Right ventricle myocardium inferior (tissue), 1 donor: ENCODE measurements at places on chromosomes 3 and 15.

GRCh38 chr3:169171739-169172138 is 491.8 kb downstream of the MECOM start:
- DNase-seq: no peak

DNA sequence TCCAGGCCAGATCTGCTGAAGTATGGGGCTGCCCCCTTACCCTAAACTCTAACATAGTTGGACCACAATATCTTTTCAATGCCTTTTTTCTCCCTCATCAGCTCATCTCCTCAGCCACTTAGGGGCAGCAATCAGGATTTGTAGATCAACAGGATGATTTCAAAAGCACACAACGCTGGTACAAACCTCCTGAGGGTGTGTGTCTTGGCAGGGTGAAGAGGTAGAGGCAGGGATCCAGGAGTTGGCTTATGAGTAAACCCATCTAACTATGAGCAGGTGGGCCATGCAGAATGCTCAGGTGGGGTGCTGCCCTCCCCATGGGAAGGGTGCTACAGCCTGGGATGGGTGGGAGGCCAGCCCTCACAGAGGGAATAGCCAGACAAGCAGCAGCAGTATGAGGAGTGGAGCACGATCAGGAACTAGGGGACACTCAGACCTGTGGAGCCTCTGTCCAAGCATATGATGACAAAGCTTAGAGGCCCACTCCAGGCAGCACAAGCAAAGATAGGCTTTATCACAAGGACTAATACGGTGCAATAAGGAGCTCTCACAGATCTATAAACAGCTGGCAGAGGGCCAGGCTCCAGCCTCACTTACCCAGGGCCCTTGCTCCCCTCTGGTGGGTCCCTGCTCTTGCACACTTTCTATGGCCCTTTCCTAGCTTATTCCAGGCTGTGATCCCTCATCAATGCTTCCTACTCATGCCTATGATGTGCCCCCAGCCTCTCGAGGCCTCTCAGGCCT is 32.2 kb downstream of the IL20RB start:
- no peak for DNase-seq

DNA sequence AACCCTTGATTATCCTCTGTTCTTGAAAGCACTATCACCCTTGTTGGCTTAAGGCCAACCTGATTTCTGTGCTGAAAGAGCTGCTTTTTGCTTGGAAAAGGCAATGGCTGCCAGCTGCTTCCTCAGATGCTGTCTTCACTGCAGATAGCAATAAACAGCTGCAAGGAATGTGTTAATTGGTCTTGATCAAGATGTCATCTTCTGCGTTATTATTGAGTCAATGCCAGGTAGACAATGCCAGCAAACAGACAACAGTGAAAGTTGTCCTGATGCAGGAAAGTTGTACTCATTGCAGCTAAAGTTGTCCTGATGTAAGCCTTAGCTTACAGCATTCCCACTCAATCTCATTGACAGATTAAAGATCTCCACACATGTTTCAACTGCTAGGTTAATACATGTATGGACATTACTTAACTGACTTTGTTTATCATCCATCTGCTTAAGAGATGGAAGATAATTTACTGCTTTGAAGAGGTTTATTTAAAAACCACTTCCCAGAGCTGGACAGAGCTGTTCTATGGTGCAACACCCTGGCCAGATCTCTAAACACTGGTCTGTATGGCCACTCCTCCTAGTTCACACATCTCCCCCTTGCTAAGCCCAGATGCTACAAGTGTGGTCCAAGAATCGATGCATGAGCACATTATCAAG is 251.0 kb upstream of the MCTP2 start:
- no peak for DNase-seq

DNA sequence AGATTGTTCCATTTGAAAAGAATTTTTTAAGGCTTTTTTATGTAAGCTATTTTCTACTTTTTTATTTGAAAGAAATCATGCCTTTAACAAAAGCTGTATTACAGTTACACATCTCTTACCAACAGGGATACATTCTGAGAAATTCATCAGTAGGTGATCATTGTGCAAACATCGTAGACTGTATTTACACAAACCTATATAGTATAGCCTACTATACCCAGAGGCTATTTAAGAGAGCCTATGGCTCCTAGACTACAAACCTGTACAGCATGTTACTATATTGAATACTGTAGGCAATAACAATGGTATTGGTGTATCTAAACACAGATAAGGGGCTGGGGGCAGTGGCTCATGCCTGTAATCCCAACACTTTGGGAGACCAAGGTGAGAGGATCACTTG is 43.1 kb downstream of the PEAK1 start:
- DNase-seq: no peak

DNA sequence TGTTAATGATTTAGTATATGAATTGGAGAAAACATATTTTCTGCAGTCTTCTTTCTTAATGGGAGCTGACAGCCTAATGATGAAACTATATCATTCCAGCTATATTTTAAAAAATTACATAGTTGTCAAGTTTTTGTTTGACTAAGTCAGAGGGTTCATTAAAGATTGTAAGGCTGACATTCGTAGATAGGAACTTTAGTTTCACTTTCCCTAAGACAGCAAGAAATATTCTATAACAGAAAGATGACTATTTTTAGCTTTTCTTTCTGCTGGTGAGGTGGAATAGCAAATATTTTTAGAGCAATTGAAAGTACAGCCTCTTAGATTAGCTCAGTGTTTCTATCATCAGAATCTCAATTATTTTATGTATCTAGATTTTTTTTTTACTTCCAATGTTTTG is 60.2 kb downstream of the PIAS1 start:
- DNase-seq: no peak

DNA sequence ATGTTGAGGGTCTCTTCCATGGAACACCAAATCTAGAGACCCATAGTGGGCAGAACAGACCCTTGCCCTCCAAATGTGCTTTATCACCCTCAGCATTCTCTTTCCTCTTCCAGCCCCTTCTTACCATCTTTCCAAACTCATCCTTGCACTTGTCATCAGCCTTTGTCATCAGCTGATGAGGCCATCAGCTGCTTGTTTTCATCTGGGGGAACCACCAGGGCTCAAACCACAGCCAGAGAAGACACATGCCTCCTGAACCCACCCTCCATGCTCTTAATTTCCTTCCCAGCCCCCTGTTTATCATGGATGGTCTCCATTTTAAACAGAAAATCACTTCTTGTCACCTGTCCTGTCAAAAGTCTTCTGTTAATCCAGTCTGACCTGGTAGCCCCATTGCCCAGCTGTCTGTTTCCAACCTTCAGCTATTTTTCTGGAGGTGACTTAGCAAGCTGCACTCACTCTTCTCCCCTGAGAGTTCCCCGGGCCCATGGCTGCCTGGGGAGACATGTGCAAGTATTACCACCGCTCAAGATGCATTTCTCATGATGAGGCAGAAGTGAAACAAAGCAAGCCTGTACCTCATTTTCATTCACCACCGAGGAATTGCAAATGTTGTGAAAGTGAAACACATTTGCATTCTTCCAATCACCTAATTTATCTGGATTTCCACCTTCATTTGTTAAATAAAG is 14.7 kb upstream of the SYNM start:
- no peak for DNase-seq

DNA sequence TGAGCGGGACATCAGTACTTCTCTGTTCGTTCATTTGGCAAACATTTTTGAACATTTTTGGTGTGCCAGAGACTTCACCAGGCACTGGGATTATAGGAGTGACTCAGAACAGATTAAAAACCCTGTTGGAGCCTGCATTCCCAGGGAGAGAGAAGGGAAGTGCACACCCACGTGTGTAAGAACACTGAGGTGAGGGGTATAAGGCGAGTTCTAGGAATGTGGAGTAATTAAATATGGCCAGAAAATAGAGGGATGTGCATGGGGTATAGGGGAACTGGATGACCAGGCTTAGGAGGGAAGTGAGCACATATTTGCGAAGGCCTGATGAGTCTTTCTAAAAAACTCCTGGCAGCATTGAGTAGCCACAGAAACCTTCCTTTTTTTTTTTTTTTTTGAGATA is 401.2 kb upstream of the C2CD4B start:
- no peak for DNase-seq

GRCh38 chr15:70210076-70210475 is 112.4 kb upstream of the TLE3 start:
- no peak for DNase-seq

DNA sequence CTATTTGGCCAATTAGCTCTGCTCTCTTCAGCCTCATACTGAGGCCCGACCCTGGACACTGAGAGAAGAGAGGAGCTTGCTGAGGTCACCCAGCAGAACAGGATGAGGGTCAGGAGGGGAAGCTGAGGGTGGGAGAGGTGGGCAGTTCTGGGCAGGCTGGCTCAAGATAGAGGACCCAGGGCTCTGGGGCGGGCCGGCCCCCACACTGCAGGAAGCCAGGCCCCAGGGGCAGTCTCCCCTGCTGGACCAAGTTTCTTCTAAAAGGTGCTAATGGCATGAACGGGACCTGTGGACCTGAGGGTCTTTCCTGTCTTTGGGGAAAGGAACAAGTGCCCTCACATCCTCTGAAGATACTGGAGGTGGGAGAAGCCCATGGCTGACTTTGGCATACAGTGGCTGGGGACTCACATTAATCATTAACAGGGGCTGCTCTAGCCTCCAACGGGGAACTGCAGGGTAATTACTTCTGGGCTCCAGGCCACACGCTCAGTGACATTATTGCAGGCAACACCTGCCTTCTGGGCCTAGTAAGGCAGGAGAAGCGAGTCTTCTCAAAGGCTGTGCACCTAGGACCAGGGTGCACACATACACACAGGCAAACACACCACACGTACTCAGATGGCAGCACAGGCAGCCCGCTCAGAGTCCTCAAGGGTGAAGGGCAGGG is 10.6 kb downstream of the HCN4 start:
- no peak for DNase-seq

DNA sequence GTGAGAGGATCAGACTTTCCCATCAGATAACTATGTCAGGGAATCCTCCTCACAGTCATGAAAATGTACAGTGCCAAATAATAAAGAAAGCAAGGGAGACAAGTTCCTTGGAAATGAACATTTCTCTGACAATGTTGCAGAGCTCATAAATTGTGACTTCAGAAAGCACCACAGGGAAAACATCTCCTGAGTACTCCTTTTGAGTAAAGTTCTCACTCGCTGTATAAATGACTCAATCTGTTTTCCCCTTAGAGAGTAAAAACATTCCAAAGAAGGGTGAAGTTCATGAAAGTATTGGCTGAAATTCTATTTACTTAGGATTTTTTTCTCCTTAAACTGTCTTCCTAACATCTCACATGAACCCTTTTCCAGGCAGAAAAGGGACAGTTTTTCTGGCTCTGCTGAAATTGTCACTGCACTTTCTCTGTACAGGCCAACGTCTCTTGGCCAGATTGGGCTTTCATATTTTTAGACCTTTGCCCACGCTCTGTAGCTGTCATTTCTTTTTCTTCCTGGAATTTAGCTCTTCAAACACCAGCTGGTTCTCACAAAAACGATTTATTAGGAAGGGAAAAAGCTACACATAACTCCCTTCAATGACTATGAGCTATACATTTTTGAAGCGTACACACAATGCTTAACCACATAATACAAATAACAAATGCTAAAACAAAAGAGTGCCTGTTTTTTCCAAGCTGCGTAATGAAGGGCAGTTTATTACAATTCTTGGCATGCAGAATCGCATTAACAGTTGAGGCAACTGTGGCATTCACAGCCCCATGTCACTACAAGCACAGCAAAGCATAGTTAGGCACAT is 216.1 kb downstream of the ATP8B4 start:
- no peak for DNase-seq

DNA sequence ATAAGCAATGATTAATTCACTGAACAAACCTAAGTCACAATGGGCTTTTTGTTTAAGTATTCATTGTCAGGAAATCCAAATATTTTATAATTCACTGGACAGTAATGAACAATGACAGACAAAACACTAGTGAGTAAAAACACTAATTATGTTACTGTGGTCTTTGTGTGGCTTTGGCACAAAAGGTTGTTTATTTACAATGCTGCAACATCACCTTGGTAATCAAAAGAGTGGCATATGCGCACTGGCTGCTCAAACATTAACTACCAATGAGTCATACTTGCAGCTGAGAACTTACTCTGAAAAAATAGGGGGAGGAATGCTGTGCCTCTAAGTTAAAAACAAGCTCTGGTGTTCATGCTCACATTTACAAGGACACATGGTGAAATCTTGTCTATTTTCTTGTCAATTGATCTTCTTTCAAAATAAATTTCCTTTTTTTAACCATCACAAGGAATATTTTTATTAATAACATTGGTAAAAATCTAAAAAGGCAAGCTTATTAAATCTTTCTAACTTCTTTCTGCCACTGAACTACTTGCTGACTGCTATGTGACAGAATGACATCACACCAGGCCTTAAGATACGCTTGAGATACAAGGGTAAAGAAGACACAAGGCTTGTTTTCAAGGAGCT is 85.2 kb upstream of the PPIB start:
- DNase-seq: no peak

DNA sequence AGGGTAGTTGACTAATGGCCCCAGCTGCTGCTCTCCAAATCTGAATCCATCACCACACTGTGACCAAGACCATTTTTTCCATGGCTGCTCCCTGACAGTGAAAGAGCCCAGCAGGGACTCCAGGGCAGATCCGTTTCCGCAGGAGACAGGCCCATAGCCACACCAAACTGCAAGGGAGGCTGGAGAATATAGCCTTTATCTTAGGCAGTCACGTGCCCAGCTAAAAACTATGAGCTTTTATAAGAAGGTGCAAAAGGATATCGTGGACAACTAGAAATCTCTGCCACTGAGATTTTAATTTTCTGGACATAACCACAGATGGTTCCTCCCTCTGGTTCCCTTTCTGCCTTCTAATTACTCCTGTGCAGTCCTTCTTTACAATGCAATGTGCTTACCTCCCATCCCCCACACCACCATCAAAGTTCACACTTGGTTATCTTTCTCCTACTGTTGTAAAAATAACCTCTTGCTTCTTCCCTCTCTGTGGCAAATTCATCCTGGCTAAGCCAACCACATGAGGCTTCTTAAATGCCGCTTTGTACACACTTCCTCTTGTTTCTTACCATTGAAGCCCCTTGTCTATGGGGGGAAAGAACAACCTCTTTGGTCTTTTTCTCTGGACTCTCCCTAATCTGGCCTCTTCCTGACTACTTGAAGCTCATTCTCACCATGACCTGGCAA is 233.7 kb downstream of the SHQ1 start:
- no peak for DNase-seq

GRCh38 chr15:27426805-27427204 is 455.8 kb downstream of the GABRG3 start:
- DNase-seq: no peak

DNA sequence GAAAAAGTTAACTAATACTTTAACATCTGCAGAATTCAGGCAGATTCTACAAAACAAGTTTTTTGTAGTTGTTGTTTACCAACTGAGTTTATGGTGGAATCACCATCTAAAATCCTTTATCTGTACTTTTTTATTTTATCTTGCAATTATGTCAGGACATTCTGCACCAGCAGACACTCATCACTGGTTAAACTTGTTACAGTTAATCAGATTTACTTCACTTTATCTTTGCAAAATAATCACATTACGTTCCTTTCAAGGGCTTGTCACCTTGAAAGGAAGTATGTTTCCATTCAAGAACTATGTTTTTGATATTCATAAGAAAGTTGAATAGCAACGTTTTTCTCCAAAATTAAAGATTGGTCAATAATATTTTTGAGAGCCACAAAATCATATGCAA is 796.6 kb upstream of the ROBO1 start:
- no peak for DNase-seq

GRCh38 chr3:59072681-59073080 is 22.9 kb upstream of the CFAP20DC start:
- no peak for DNase-seq
